ENCODE measurements at places on chromosomes 16 and 17.

- no peak for DNase-seq
Observed at GRCh38 chr16:12784076-12784475, 19.6 kb downstream of the CPPED1 start.

DNA sequence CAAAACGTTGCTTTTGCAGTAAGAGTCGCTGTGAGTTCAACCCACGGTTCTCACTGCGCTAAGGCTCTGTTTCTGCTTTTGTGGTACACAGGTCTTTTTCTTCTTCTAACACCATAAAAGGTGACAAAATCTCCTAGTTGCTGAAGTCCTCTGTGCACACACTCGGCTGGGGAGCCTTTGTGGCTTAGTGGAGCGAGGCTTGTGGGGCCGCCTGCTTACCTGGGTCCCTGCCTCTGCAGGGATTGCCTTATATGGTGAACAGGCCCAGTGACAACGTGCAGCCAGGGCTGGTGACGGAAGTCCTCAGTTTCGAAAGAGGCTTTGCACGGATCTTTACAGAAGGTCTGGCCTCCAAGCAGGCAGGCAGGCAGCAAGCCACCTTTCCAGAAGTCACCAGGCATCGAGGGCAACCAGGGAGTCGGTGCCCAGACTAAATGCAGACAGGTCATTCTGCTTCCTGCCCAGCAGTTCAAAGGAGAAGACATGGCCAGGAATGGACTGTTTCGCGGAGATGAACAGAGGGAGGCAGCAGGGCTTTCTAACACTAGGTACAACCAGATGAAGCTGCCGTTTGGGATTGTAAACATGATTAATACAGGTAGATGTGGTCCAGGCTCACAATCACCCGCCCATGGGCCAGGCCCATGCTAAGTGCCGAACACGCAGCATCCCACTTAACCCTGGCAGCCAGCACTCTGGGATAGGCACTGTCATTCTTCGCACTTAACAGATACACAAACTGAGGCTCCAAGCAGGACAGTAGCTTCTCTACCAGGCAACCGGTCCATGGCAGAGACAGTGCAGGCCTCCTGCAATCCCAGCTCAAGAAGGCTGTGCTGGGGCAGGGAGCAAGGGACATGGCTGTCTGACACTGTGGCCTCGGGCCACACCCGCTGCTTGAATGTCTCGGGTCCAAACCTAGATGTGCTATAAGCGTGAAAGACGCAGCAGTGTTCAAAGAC, 10.7 kb upstream of the MEAK7 start:
- DNase-seq = no peak

- peak; percentile 18 for DNase-seq
Observed at GRCh38 chr17:77109764-77110359, 30.9 kb upstream of the SEC14L1 start.

DNA sequence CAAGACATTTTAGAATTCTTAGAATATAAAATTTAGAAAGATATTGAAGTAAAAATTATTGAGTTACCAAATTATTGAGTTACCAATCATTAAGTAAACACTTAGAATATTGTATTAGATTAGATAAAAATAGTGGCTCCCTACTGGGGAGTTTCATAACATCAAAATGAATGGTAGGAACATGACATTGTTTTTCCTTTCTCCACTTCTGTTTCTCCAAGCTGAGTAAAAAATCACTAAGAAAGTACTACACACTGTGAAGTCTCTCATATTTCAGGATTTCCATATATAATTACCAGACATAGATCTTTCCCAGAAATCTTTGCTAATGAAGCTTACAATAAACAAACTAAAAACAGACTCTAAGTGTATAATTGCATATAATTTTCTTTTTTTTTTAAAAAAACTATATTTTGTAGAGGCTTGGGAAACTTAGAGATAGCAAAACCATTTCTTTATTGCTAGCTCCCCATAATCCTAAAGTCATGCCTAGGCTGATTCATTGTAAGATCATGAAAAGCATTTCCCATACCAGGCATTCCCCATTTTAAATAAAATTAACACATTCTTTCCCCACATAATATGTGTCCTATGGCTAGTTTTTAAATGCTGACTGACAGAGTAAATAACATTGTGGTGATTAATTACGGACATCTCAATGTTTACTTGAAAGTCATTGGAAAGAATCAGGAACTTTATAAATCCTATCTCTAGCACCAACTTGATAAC, 1408.7 kb upstream of the GOT2 start:
- no peak for DNase-seq

- peak; percentile 58 for DNase-seq
Observed at GRCh38 chr16:86195863-86196630, 297.1 kb downstream of the IRF8 start.

GRCh38 chr16:2471016-2471652, at the start of gene NTN3:
Gene NTN3 (plus strand): TSS chr16:2471297. CDS start chr16:2471702, 405 bp downstream.
- peak; percentile 36 for DNase-seq

DNA sequence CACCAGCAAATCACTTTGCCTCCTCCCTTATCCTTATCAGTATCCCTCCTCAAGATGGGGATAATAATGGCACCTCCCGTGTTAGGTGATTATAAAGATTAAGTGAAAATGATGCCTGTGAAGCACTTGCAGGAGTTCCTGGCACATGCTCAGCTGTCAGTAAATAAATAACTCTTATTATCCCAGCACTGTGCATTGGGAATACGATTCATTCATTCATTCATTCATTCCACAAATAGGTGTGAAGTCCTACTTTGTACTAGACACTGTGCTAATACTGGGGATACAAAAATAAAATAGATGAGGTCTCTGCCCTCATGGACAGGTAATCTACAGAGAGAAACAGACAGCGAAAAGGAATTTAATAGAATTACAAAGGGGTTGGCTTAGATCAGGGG, 2.0 kb downstream of the XYLT2 start:
- no peak for DNase-seq

GRCh38 chr17:73956595-73957465, 246.6 kb upstream of the RPL38 start:
- peak; percentile 66 for DNase-seq

DNA sequence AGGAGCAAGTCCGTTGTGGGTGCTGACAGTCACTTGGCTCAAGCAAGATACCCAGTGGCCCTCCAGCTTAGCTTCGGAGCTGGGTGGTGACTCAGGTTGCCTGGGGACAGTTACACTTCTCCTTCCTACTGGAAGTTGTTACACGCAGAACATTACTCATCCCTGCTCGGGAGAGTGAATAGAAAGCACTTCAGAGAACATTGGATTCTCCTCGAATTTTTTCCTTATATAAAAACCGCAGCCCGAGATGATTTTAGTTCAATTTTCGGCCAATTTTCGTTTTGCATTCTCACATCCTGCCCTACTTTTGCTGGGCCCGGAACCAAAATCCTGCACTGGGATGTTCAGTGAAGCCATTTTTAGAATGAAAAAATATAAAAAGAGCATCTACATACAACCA, 99.7 kb downstream of the ELAC2 start:
- no peak for DNase-seq

GRCh38 chr17:17749025-17749772, 67.9 kb downstream of the RAI1 start:
- DNase-seq = no peak

DNA sequence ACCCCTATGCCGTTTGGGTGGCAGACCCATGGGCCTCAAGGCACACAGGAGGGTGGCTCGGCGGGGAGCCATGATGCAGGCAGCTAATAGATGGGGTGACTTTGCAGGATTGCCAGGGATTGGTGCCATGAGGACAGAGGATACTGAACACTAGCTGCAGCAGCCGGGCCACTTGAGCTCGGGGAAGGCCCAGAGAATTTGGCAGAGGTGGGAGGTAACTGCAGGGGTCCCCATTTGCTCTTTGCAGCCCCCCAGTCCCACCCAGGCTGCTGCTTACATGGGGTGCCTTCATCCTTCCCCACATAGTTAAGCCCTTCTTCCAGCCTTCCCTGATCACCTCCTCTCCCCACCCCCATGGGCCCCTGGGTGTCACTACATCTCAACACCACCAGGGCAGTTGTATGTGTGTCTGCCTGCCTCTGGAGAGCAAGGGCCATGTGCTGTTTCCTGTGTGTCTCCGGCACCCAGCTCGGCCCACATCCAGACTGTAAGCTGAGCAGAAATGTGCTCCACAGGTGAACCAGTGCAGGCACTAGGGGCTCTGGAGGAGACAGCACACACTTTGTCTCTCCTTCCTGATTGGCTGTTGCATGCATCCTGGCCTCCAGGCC, 52.0 kb downstream of the SREBF1 start:
- no peak for DNase-seq

GRCh38 chr16:67723151-67723910, 4.2 kb upstream of the GFOD2 start:
- no peak for DNase-seq

DNA sequence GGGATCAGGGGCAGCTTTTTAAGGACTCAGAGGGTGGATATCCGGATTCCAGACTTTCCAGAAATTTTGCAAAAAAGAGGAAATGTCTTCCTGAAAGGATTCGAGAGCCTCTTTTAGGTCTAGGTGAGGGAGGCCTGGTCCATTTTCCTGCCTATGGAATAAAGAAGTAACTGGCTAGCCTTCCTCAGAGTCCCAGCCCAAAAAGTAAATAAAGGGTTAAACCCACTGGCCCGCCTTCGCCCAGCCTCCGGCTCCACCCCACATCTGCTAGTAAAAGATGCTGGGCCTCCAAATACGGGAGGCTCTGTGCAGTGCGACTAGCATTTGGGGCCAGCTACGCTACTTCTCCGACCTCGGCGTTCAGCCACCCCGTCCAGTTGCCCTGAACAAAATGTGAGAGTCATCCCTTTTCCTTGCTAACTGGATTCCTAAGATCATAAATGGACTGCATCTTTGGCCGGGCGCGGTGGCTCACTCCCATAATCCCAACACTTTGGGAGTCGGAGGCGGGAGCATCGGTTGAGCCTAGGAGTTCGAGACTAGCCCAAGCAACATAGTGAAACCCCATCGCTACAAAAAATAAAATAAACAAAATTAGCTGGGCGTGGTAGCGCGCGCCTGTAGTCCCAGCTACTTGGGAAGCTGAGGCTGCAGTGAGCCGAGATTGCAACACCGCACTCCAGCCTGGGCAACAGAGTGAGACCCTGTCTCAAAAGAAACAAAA, 824 bp upstream of the MPP2 start:
- peak; percentile 51 for DNase-seq

GRCh38 chr17:14330492-14330962, 29.6 kb downstream of the HS3ST3B1 start:
- DNase-seq = no peak

DNA sequence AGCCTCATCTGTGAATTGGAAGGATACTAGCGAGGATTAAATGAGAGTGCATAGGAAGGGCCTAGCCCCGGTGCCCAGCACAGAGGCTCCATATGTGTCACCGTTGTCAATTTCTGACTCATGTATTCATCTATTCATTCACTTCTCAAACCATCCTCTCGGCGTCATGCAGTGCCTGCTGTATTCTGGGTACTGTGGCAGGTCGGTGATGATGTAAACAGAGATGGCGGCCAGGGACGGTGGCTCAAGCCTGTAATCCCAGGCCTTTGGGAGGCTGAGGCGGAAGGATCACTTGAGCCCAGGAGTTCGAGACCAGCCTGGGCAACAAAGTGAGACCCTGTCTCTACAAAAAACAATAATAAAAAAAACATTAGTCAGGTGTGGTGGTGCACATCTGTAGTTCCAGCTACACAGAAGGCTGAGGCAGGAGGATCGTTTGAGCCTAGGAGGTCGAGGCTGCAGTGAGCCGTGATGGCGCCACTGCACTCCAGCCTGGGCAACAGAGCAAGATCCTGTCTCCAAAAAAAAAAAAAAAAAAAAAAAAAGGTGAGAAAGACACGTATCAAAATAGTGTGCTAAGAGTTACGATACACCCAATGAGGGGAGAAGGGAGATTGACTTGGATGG, 4.3 kb upstream of the PPP1R1B start:
- no peak for DNase-seq

- no peak for DNase-seq
Observed at GRCh38 chr16:57619606-57620334, 8.7 kb upstream of the ADGRG1 start.

DNA sequence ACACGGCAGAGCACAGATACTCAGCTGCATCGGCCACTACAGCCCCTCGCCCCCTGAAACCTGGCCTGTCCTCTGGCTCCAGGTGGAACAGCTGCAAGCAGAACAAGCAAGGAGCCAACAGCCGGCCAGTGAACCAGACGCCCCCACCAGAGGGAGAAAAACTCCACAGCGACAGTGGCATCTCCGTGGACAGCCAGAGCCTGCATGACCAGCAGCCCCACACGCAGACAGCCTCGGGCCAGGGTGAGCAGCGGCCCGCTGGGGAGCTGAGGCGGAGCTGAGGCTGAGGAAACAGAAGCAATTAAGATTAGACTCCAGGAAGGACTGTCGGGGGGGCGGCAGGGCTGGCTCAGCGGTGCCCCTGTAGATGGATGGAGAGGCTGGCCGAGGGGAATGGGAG, 16.7 kb downstream of the NGFR start:
- DNase-seq = no peak

DNA sequence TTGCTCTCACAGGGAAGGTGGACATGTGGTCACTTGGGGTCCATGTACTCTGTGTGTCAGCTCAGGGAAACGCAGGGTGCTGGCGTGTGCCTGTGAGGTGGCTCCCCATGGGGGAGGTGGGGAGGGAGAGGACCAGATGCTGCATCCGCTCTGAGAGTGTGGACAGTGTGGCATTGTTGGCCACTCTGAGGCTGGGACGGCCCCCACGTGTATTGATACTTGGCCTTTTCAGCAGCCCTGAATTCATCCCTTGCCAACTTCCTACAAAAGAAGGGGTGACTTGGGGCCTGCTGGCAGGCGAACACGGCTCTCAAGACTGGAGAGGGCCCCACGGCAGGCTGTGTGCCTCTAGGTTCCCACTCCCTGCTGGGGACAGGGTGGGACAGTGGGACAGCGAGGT, 120.1 kb downstream of the RAB11FIP4 start:
- DNase-seq = no peak

DNA sequence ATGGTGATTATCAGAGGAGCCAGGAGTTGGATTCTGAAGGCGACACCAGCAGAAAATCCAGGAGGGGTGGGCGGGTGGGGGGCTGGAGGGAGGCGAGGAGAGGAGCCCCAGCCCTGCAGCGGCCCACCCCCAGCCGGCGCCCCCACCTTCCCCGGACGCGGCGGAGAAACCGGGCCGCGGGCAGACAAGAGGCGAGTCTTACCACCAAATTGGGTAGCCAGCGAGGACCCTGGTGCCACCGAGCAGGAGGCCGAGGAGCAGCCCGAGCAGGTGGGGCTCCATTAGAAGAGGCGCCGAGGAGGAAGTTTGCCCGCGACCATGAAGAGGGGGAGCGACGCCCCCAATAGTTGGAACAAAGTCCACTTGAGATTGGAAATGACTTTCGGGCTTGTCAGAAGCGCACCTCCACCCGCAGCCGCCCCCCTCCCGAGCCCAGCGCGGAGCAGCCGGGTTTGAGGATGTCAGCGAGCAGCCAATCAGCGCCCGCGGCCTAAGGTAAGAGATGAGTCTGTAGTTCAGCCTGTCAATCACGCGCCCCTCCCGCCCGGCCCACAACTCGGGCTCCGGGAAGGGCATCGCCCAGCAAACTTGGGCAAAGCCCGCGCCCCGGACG, at the start of gene WNT3:
WNT3 (minus strand) TSS at position 377 of the 613 bp plus-strand sequence; CDS start at position 282, 95 bp downstream.
- no peak for DNase-seq

DNA sequence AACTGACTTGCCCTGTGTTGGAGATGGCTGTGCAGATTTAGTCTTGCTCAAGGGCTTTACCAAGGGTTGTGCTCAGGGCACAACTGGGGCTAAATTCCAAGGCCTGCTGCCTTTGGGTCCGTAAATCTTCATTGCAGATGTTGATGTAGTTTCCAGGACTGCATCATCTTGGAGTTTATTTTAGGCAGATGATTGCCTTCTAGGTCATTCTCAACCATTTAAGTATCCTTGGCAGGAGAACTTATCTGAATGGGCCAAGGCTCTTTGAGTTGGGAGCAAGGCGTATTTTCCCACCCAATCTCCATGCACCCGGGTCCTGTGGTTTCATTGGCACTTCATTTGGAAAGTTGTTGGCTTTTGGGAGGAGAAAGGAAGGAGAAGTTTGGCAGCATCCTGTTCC, 200.3 kb downstream of the MSI2 start:
- no peak for DNase-seq

- no peak for DNase-seq
Observed at GRCh38 chr17:42657824-42658588, 1.1 kb upstream of the TUBG2 start.

All from NT2/D1 (cell line).